ENCODE measurements at places on chromosomes 7 and 10.

GRCh38 chr10:74177140-74177677 lies 26.2 kb downstream of the ADK start:
- DNase-seq, result no peak

GRCh38 chr7:79465551-79465950 lies 12.1 kb upstream of the MAGI2 start:
- no peak for DNase-seq

GRCh38 chr10:49371967-49372366 lies 23.9 kb downstream of the DRGX start:
- DNase-seq, result no peak

- DNase-seq, result no peak
These were observed 56.0 kb upstream of the EN2 start for GRCh38 chr7:155401884-155402283.

DNA sequence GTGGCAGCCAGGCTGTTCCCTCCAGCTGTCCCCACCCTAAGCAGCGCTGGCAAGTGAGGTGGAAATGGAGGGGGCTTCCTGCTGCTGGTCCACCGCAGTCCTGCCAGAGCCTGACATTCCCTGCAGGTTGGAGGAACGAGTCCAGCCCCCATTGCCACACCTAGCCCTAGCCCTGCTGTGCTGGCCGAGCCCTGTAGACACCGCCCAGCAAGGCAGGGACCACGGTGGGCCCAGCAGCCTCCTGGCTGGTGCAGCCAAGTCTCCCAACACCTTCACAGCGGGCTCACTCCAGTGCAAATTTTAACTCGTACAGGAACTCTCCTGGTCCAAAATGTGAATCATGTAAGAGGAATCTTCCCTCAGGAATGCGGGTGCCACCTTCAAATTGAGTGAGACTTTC lies 116.3 kb downstream of the PAXIP1 start:
- no peak for DNase-seq

- no peak for DNase-seq
These were observed 24.1 kb upstream of the EPC1 start for GRCh38 chr10:32371101-32371500.

GRCh38 chr7:101939136-101939695 lies 121.8 kb downstream of the CUX1 start:
- no peak for DNase-seq

DNA sequence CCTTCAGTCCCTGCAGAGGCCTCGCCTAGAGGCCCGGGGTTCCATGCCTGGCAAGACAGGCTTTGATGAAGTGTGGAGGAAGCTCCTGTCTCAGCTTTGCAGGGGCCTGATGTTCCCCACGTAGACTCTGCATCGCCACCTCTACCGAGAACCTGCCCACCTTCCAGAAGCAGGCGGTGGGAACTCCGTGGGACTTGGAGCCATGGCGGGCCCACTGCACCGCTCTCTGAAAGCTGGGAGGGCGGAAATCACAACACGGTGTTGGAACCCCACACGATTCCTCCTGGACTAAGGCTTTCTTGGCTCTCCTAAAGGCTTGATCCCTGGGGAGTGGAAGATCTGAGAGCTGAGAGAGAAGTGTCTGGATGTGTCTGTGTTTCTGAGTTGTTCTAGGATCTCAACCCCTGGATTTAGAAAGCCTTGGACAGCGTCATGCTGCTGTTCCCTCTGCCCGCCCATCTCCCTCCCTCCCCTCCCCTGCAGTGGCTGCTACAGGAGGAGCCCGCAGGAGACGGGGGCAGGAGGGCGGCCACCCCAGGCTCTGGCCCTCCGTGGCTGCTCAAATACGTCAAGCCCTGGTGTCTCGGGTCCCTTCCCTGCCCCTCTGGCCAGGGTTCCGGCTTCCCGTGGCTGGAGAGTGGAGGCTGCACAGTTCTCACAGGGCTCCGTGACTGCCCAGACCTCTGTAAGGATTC lies 79.7 kb downstream of the VIPR2 start:
- DNase-seq, result no peak

DNA sequence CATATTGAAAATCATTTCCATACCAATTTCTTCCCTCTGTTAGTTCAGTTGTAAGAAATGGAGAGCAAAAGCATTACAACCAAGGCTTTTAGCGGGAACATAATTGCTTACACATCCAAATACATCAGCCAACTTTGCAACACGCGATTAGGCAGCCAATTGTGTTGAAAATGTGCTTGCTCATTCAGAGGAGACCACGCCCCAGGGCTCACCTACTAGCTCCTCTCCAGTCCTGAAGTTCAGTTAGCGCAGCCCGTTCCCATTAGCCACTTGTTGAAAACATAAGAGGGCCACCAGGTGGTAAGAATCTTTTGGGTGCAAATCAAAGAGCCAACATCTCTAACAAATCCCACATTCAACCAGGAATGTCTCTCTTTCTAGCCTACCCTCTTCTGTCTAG lies 213.2 kb upstream of the MDFIC start:
- no peak for DNase-seq

DNA sequence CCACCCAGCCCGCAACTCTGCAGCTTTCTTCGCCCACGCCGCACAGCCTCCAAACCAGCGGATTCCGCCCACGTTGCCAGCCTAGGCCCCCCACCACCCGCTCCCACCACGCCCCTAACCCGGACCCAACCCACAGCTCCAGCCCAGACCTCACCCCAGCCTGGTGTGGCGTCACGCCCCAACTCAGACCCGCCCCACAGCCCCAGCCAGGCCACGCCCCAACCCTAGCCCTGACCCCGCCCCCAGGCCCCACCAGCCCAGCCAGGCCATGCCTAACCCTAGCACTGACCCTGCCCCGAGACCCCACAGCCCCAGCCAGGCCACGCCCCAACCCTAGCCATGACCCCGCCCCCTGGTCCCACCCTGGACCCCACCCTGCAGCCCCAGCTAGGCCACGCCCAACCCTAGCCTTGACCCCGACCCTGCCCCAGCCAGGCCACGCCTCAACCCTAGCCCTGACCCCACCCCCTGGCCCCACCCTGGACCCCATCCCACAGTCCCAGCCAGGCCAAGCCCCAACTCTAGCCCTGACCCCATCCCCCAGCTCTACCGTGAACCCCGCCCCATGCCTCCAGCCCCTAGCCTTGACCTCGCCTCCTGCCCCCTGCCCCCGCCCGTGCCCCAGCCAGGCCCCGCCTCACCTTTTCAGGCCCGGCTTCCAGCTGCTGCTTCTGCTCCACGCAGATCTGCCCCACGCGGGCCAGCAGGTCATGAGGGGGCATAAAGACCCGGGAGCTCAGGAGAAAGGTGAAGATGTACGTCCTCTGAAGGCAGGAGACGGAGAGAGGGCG lies 64.0 kb downstream of the RASGEF1A start:
- DNase-seq, result no peak

DNA sequence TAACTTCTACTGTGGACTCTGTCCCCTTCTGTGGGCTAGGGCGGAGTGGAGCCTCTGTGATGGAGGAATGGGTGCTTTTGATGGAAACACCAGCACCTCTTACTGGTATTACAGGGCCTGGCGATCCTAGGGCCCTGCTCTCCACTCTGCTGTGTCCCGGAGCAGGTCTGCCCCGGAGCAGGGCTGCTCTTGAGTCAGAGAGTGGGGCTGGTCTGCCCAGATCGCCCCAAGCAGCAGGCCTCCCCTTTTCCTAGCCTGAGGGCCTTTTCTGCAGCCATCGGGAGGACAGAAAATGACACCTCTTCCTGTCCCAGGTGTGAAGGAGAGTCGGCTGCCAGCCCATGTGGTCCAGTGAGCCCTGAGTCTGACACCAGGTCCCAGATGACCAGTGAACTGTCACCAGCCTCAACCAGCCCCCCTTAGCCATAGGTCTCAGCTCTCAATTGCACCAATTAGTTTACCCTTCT lies 1.4 kb downstream of the ZNF282 start:
- DNase-seq, result no peak

DNA sequence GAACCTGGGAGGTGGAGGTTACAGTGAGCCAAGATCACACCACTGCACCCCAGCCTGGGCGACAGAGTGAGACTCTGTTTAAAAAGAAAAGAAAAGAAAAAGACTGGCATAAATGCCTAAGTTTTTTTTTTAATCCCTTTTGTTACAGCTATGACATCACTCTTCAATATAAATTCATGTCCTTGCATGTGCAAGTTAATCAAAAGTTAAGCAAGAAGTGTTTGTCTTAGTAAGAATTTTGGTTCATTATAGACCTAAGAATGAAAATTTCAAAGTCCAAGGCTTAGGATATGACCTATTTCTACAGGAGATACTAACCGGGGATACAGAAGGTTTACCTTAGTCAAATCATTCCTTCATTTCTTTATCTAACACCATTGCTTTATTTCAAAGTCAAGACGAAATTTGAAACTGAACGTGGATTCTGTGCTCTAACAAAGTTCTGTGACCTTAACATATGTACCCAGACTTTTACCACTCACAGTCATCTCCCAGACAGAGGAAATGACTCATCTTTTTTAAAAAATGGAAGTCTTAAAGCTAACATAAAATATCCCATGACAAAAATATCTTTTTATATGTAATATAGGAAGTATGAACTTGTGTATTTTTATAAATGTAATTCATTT lies 29.3 kb upstream of the ITGB8 start:
- no peak for DNase-seq

DNA sequence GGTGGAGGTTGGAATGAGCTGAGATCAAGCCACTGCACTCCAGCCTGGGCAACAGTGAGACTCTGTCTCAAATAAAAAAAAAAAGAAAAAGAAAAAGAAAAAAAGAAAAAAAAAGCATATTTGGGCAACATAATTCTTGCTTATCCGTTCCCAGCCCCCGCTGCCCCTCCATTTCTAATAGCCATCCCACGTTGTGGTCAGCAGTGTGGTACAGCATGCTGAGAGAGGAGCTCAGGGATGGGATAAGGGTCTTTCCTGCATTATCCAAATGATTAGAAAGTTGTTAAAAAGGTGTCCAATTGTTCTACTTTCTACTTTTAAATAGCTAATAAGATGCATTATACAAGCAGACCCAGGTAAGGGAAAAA lies 104.9 kb upstream of the ZNF92 start:
- DNase-seq, result no peak

GRCh38 chr7:29345590-29345989 lies 151.0 kb downstream of the CHN2 start:
- DNase-seq, result no peak

- DNase-seq, result no peak
These were observed 22.1 kb upstream of the VOPP1 start for GRCh38 chr7:55594414-55594813.

GRCh38 chr7:20744954-20745446 lies 41.7 kb downstream of the SP8 start:
- DNase-seq, result no peak

DNA sequence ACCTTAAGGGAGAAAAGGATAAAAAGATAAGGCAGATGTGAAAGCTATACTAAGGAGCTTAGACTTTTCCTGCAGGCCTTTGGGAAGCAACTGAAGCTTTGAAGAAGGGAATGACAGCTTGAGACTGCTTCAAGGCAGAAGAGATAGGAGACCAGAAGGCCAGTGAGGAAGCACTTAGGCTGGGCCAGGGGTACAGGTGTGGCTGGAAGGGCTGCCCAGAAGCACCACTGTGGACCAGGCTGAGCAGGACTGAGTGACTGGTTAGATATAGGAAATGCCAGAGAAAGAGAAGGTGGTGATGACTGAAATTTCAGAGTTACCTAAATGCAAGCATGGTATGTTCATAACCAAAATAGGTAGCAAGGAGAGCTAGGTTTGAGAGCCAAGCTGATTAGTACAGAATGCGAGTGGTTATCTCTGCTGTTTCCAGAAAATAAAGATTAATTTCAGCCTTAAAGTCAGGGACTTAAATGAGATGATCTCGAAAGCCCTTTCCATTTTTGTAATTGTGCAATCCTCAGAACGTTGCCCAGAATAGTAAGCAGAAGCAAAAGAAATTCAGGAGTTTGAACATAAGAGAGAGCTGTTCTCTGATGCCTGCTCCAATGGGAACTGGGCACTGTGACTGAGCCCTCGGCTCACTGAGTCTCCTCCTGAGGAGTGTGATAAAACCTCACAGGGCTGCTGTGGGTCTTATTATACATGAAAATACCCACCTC lies 54.9 kb downstream of the MET start:
- DNase-seq, result no peak

DNA sequence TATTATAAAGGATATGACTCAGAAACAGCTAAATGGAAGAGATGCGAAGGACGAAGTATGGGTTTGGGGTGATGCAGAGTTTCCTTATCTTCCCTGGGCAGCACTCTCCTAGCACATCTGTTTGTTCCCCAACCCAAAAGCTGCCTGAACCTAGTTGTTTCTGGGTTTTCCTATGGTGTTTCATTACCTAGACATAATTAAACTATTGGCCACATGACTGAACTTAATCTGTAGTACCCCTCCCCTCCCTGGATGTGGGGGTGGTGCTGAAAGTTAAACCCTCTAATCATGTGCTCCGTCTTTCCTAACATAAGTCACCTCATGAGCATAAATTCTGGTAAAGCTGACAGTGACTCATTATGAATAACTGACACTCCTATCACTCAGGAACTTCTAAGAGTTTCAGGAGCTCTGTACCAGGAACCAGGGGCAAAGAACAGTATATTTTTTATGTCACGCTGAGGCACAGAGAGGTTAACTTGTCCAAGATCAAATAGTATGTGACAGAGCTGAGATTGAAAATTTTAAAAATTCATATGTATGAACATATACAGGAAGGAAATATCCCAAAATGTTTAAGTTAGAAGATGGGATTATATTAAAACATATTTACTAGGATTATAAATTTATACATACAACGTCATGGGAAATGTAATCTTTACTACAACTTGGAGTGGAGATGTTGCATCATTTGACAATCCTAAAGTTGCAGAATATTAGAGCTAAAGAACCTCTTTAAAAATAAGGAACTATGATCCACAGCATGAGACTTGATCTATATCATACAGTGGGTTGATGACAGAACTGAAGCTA lies 4.8 kb downstream of the STRIP2 start:
- DNase-seq, result no peak

DNA sequence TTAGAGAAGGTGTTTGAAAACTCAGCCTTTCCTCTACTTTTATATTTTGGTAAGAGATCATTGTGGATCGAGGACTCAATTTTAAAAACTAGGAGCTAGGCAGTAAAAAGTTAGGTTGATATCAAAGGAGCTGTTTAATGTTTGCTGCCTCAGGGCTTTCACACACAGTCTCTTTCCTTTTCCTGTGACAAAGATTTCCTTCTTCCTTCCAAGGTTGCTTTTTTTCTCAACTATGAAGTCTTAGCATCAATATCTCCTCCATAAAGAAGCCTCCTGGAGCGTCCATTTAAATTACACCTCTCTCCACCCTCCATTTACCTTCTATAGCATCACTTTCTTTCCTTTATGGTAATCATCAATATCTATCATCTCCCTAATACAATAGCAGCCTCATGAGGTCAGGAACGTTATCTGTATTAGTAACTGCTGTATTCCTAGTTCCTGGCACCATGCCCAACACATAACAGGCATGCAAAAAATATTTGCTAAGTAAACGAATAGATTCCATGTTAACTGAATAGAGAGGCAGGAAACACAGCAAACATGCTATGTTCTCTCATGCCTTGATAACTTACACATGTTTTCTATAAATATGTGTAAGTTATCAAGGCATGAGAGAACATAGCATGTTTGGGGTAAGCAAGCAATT lies 48.5 kb downstream of the GNAT3 start:
- no peak for DNase-seq

GRCh38 chr7:139887992-139888481 lies 59.0 kb downstream of the TBXAS1 start:
- DNase-seq, result no peak

GRCh38 chr7:150567871-150568301 lies 696 bp downstream of the GIMAP4 start:
- no peak for DNase-seq

GRCh38 chr10:11887381-11888227 lies 64.4 kb downstream of the PROSER2 start:
- DNase-seq, result no peak
